ENCODE measurements at places on chromosomes 3 and 15.

DNA sequence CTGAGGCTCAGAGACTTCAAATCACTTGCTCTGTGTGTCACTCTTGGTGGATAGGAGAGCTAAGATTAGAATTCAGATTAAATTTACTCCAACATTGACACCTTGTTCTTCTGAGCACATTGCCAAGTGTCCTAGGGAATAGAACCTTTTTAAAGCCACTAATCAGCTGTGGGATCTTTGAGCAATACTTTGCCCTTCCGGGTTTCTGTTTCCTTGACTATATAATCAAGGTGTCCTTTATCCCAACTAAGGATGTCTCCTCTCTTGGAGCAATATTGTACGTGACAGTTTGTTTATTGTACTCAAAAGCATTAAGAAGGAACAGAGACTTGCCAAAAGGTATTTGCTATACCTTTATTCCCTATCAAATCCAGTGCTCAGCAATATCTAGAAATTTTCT lies 170.9 kb upstream of the CADPS start:
- no peak for DNase-seq

GRCh38 chr3:127684871-127685707 lies 12.3 kb downstream of the ABTB1 start:
- DNase-seq = no peak

GRCh38 chr3:44048196-44048924 lies 193.3 kb upstream of the TOPAZ1 start:
- DNase-seq = no peak

GRCh38 chr3:169564883-169565282 lies 98.6 kb downstream of the MECOM start:
- no peak for DNase-seq

DNA sequence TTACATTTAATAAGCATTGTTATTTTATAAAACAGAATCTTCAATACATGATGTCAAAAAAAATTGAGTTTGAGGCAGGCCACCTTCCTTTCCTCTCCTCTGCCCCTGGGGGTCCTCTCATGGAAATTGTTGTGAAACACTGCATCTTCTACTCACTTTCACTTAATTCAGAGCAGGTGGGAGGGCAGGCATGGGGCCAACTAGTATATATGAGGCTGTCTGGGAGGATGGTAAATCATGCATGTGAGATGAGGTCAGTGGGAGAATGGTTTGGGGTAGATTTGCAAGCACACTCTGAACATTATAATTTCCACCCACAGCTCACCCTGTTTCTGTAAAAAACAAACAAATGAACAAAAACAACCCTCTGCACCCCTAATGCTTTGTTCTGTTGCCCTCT lies 10.4 kb upstream of the CCDC14 start:
- peak; percentile 53 for DNase-seq

DNA sequence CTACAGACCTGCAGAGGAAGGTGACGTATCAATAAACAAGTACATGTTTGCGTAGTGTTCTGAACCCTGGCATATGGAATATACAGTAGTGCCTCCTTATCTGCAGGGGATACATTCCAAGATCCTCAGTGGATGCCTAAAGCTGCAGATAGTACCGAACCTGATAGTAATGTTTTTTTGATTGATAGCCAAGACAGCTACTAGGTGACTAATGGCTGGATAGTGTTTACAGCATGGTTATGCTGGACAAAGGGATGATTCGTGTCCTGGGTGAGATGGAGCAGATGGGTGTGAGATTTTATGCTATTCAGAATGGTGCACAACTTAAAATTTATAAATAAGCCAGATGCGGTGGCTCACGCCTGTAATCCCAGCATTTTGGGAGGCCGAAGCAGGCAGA lies 55.8 kb upstream of the IGF2BP2 start:
- DNase-seq = no peak

- DNase-seq = no peak
Observed at GRCh38 chr3:124767264-124767663, 37.0 kb downstream of the UMPS start.

- DNase-seq = no peak
Observed at GRCh38 chr3:172782235-172782634, 31.7 kb downstream of the ECT2 start.

DNA sequence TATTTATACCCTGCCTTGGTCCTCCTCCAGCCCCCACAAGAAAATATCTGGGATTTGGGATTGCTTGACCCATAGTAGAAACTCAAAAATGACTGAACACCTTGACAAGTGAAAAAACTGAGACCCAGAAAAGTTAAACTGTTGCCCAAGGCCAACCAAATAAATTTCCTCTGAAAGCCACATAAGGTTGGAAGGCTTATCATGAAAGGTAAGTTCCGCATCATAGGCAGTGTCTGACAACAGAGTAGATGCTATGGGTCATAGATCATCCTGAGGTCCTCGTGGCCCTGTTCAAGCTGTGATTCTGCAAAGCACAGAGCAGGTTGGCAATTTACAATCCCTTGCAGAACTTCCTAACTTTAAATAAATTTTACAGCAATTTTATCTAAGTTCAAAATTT lies 140.8 kb upstream of the TSC22D2 start:
- no peak for DNase-seq

GRCh38 chr3:131328721-131329120 lies 52.9 kb upstream of the NUDT16 start:
- no peak for DNase-seq

DNA sequence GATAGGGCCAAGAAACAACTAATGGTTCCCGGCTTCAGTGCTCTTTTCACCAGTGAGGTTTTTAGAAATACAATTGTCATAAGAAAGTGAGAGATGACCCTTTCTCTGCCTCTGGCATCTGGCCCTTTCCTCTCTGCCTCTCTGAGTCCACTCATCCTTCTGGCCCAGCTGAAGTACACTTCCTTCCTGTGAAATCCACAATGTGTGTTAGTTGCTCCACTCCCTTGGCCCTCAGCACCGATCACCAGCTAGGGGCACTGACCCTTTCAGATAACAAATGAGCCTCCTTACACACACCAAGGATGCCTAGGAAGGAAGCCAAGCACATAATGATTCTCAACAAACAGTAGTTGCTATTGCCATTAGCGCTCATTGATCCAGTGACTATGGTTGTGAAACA lies 2.9 kb upstream of the CAV3 start:
- DNase-seq = no peak

- DNase-seq = peak; percentile 42
Observed at GRCh38 chr3:74845081-74845480, 230.6 kb upstream of the CNTN3 start.

DNA sequence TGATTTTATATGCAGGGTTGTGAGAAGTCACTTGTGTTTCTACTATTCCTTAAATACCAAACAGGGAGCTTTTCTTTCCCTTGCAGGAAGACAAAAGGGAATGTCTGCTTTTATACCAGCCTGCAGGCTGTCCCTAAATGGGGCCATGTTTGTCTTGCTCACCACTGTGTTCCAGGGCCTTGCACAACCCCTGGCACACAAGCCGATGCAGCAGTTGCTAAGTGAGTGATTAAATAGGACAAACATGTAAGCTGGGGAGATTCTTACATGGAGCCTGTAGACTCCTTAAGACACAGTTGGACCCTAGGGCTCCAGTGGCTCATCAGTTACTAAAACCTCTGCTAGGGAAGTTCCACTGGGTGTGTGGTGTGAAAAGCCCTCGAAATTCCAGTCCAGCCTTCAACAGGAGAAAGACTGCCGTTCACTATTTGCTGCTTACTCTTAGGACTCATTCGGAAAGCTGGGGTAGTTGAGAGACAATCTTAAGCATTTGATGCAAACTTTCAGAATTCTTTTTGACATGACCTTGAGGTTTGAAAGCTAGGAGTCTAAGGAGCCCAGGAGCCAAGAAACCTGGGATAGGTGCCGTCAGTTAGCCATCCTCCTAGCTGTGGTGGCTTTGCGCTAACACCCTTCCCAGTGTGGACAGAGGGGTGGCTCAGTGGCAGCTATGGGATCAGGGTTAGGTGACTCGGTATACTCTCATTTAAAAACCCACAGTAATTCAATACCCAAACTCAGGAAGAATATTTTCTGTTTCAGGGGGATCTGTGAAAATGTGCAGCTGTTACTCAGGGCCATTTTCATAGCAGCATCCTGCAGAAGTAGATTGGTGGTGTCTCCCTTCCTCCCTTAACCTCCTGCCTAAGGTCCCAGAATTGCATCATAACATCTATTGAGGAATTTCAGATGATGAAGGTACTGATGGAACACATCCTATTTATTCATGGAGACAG lies 39.1 kb downstream of the SYNM start:
- DNase-seq = peak; percentile 11
